ENCODE measurements at places on chromosomes 1 and 21.

- DNase-seq, result no peak
Measured at GRCh38 chr1:1259951-1260600, 13.6 kb upstream of the C1QTNF12 start.

DNA sequence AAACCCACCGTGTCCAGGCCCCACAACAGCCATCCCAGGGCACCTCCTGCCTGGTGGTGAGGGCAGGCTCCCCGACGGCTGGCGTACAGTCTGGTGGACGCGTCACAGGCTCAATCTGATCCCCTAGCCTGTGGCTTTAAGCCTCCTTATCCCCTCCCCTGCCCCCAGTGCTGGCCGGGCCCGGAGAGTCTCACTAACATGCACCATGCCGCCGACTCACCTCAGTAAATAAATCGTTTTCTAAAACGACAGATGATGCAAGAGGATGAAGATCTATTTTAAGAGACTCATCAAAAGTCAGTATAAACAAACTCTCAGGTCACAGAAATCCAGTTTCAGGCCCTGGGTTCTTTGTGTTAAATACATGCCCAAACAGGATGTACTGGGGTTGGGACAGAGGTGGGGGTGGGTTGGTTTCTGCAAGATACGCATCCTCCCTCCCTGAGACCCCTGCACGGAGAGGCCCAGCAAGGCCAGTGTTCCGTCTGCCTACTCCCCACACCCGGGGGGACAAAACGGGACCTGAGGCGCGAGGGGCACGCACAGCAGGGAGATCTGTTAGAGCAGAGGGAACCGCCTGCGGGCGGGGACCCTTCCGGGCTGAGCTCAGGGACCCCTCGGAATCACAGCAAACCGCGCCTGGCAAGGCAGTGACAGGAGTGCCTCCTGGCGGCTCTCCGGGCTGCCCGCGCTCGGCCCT is 3.1 kb downstream of the PANK4 start:
- DNase-seq, result no peak

GRCh38 chr1:221689138-221689537 is 52.8 kb downstream of the DUSP10 start:
- no peak for DNase-seq

DNA sequence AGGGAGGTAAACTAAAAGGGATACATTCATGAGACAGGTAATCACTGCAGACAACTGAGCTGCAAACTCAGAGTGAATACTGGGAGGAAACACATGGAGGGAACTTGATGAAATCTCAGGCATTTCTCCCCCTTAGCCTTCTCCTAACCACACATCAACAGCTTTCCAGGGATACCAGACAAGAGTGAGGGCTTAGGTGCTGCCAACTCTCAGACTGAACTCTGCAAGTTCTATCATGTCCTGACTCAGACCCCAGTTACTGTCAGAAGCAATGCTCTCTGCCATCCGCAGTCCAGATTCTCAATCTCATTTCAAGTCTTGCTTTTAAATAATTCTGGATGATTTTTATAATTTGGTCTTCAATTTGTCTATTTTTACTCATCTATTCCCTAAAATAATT is 267.3 kb downstream of the LTN1 start:
- DNase-seq, result no peak

DNA sequence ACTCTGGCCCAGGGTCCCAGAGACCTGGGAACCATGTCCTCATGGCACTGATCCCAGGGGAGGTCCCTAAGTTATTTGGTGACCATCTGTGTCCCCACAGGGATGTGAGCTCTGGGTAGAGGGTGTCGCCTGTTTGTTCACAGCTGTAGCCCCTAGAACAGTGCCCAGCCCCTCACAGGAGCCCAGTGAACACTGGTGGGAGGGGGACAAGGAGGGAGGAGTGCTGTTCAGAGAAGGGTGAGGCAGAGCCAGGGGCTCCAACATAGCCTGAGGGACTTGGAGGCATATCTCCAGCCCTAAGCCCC is 450.4 kb downstream of the MATN1 start:
- no peak for DNase-seq

- peak; percentile 11 for DNase-seq
Measured at GRCh38 chr1:101025283-101025656, 314 bp downstream of the DPH5 start.

GRCh38 chr1:16181887-16182719 is 26.2 kb upstream of the EPHA2 start:
- DNase-seq, result peak; percentile 82

- no peak for DNase-seq
Measured at GRCh38 chr1:198491028-198491427, 49.5 kb downstream of the ATP6V1G3 start.

GRCh38 chr21:29306920-29307319 is 8.2 kb downstream of the BACH1 start:
- no peak for DNase-seq

DNA sequence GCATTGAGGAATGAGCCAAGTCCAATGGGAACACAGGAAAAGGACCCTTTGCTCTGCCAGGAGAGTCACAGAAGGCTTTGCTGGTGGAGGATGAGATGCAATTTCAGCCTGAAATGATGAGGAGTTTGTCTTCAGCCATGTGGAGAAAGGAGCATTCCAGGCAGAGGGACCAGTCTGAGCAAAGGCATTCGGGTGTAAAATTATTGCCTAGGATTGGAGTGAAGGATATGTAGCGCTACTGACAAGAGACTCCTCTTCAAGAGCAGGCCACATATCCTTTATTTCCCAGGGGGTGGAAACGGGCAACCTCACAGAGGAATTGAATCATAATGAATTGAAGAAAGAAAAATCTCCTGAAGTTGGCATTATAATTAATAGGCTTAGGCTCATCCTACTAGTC is 1.1 kb upstream of the CSF1 start:
- DNase-seq, result no peak

- peak; percentile 19 for DNase-seq
Measured at GRCh38 chr1:18922319-18922726, 20.0 kb upstream of the ALDH4A1 start.

GRCh38 chr1:107016376-107016978 is 40.0 kb upstream of the PRMT6 start:
- DNase-seq, result no peak

DNA sequence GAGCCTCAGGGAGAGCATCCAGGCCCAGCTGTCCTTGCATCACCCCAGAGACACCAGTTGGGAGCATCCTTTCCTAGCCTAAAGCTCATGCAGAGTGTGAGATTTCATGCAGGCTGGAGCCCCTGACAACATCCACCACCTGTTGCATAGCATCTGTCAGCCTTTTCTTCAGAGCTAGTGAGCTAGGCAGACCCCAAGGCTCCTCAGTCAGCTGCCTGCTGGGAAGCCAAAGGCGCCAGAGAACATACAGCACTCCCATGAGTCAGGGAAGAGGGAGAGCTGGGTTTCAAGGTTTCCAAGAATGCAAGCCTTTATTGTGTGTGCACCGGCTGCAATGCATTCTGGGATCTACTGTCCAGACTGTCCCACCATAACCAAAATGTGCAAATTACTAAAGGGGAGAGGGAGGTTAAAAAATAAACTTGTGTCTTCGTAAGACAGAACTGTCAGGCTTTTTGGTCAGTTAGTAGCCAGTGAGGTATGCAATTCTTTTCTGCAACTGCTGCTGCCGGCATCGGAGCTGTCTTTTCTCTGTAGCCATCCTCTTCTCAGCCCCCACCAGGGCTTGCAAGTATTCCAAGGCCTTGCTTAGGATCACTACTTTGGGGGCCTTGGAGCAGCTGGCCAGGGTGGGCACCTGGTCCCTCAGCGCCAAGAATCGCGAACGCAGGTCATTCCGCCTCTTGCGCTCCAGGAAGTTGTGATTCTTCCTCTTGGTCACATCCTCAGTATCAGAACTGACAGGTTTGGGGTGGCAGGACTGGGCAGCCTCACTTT is 4.6 kb downstream of the MYCL start:
- no peak for DNase-seq

DNA sequence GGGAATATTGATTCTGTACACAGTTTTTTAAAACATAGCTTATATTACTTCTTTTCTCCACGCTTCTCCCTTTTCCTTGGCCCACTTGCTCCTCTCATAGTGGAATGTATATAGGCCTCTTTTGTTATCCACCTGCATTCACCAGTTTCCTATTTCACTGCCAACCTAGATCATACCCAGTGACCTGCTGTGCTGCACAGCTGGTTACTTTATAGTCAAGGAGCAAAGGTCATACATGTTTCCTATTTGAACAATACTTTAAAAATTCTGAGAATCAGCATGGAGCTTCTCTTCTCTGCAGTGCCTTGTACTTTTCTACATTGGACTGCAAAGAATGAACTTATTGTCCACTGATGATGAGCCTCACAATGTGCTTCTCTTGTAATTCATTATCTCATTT is 4.3 kb upstream of the SLC35D1 start:
- DNase-seq, result no peak

DNA sequence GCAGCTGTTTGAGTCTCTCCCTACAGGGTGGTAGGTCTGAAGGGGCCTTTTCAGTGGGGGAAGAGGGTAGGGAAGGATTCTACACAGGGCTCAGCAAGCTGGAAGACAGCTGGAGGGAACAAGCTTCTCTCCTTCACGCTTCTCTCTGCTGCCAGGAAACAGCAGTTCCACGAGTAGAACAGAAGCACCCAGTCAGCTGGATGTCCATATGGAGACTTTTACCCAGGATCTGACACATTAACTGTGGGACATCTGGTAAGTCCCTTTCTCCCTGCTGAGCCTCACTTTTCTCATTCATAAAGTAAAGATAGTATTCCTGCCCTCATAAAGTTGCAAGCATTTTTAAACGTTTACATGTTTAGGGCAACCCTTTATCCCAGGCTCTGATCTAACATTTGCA is 280.3 kb downstream of the OMA1 start:
- no peak for DNase-seq

- DNase-seq, result no peak
Measured at GRCh38 chr1:46798810-46799209, at the start of gene CYP4B1. Gene CYP4B1, plus strand, starts transcription at chr1:46799046. Its CDS starts 36 bp downstream, at chr1:46799082.

DNA sequence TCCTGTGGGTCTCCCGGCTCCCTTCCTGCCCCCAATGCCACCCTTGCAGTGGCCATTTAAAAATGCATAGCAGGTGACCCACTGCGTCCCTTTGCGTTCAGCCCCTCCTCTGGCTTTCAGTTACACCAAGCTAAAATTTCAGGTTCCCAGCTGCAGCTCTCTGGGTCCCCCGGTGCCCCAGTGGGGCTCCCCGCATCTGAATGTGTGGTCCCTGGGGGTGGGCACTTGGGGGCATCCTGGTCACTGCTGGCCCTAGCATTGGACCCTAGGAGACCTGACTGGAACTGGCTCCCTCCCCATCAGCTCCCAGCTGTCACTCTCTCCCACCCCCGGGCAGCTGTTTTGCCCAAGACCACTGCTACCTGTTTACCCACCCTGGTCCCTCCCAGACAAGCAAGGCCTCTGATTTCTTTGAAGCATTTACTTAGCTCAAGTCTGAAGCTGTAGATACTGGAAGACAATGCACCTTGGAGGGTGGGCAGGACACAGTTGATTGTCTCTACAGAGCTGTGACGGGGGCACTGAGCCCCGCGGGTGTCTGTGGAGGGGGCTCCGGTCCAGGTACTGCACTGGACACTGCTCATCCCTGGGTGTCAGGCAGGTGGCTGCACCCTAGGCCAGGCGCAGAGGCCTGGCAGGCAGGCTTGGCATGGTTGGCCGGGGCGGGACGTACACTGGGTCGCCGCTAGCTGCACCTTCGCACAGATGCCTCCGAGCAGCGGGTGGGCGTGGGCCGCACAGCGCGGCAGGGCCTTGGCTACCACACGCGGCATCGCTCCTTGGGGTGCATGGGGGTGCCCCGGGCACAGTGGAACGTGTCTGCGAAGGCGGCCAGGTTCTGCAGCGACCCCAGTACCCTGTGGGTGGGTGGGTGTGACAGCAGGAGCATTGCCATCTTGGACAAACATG is 3.9 kb downstream of the PRXL2B start:
- peak; percentile 13 for DNase-seq

Measured in Caco-2 (cell line).